ENCODE measurements at places on chromosomes 7 and 10.

- no peak for DNase-seq
Measured at GRCh38 chr7:101650579-101651081, 21.5 kb upstream of the MYL10 start.

- no peak for DNase-seq
Measured at GRCh38 chr10:43076876-43077420, at the start of gene RET. Gene RET, plus strand, starts transcription at chr10:43077069. Its CDS starts 190 bp downstream, at chr10:43077259.

- no peak for DNase-seq
Measured at GRCh38 chr10:5668429-5668828, 2.0 kb upstream of the ASB13 start.

DNA sequence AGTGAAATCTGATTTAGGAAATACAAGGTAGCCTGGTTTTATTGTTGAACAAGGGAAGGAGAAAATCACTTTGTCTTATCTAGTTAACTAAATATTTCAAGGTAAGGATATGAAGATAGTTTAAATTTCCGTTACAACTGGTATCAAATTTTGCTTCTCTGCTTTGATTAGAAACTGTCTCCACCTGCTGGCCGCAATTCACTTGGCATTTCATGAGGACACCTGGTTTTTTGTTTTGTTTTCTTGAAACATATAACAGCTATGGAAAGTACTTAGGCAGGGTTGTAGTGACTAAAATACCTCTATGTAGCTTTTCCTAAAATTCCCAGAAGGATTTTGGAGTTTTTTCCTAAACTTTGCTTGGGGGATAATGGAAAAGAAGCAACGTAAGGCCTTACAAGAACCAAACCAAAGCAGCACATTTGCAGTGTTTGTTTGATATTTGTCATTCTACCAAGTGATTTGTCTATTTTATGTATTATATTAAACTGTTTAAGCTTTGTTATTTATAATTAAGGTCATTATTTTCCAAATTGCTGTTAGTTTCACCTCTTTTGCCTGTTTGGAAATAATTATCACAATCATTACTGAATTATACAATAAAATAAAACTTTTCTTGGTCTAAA lies 73.6 kb downstream of the AHCYL2 start:
- no peak for DNase-seq

GRCh38 chr7:47576866-47577306 lies 5.0 kb downstream of the TNS3 start:
- DNase-seq: no peak

DNA sequence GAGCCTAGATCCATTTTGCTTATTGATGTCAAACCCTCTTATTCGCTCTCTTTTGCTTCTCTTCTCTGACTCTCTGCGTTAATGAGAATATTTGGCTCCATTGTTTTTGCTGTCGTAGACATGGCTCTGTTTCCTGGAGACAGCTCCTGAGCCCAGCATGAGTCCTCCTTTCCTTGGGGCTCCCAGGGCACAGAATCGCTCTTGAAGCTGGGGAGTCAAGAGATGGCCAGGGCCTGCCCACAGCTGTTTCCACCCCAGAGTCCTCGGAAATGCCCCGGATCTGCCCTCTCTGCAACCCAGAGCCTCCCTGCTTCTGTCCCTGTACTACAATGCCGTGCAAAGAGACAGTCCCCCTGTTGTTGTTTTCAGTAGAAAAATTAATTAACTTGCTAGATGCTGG lies 566.7 kb upstream of the FOXK1 start:
- DNase-seq: no peak

GRCh38 chr10:129846991-129847391 lies 117.1 kb downstream of the EBF3 start:
- no peak for DNase-seq

GRCh38 chr7:30226614-30227268 lies 57.7 kb upstream of the ZNRF2 start:
- no peak for DNase-seq

GRCh38 chr10:86500846-86501245 lies 20.7 kb downstream of the WAPL start:
- no peak for DNase-seq

DNA sequence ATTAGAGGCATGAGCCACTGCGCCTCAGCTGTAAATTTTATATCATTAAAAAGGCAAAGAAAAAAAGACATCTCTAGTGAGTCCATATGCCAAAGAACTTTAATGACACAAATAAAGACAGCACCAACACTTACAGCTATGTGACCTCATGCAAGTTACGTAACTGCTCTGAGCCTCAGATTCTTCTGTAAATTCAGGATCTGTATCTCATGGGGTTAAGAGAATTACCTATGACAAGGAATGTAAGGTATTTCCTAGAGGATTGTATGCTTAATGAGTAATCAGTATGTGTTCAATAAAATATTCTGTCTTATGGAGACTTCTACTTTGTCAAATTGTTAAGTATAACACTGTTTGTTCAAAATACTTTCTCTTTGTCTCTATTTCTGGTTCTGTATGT lies 274.0 kb upstream of the GLI3 start:
- DNase-seq: no peak

DNA sequence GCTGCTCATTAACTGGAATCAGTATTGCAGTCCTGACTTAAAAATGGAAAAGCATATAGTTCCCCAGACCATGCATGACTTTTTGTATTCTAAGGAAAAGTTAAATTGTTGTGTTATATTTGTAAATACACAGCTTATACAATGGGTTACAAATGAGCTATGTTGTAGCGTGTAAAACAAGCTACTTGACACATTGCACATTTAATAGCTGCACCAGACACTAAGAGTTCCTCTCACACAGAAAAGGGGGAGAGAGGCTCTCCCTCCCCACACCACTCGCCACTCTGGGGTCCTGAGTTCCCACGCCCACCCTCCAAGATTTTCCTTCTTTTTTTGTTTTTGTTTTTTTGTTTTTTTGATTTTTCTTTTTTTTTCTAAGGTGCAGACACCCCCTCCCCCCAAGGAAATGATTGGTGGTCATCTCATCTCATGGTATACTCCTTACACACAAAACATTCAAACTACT lies 6.3 kb downstream of the KLF6 start:
- no peak for DNase-seq

DNA sequence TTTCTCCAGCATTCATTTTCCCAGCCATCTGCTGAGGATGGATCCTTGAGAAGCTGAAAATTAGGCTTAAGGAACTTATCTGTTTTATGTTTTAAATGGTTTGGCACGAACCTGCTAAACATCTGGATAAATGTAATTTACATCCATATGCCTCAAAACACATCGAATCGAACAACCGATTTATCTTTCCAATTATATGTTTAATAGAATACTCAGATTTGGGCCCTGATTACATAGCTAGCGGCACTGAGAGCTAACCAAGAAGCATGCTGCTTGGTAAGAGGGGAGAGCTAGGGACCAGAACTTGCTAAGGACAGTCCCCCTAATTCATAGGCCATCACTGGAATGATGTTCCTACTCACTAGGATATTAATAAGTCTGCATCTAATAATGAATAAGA lies 144.4 kb downstream of the BUB3 start:
- no peak for DNase-seq

DNA sequence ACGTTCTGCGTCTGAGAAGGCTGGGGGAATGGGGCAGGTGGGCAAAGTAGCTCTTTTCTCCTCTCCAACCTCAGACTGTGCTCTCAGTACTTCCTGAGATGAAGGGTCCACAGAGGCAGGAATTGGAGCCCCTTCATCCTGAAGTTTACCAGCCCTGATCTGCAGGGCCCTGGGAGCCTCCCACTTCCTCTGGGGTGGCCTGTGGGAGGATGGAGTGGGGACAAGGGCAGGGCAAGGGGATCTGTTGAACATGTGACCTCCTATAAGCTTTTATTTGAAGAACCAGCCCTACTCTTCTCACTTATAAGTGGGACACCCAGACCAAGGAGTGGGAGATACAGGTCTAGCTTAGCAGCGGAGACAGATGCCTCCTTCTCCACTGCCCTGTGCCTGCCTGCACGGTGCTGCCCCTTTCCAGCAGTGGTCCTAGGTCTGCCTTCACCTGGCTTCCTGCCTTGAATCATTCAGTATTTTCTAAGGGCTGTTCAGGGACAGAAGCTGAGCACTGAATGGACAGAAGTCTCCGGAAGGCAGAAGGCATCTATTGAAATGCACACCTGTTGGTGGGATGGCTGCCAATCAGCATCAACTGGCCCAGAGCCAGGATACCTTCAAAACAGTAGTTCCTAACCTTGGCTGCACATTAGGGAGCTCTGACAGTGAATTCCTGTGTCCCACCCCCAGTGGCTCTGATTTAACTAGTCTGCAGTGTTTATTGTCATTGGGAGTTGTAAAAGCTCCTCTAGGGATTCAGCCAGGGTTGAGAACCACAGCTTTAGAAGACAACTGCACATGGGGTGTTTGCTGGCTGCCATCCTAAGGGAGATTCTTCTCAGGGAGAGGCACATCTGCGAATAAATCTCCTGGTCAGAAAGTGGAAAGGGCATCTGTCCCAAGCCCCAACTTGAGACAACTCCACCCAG lies 2.7 kb upstream of the ARHGAP22 start:
- no peak for DNase-seq

DNA sequence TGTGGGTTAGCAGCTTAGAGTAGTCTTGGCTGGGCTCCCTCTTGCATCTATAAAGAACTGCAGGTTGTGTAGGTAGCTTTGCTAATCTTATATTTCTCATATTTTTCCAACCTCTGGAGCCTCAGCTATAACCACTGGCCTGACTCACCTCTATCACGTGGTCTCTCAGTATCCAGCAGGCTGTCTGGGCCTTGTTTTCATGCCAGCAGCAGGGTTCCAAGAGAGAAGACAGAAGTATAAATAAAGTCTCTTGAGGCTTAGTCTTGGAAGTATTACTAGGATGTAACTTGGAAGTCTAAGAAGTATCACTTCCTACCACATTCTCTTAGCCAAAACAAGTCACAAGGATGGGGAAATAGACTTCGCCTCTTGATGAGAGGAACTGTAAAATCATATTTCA lies 73.3 kb downstream of the WIPF3 start:
- DNase-seq: no peak

- DNase-seq: no peak
Measured at GRCh38 chr7:127755521-127755920, 103.5 kb downstream of the SND1 start.

DNA sequence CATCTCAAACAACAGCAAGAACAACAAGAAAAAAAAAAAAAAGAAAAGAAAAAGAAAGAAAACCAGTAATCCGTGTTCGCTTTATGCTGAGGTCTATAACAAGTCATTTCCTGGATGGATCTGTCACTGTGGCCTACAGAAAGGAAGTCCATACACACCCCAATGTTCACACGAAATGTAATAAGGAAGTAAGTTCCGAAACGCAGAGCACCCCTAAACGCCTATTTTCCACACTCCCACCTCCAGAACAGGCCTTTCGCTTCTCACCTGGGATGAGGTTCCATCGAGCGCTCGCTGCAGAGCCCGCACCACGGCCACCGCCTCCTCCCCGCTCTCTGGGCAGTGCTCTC lies 735 bp downstream of the ZNF394 start:
- no peak for DNase-seq

GRCh38 chr7:148337246-148337965 lies 253.2 kb upstream of the C7orf33 start:
- DNase-seq: no peak

DNA sequence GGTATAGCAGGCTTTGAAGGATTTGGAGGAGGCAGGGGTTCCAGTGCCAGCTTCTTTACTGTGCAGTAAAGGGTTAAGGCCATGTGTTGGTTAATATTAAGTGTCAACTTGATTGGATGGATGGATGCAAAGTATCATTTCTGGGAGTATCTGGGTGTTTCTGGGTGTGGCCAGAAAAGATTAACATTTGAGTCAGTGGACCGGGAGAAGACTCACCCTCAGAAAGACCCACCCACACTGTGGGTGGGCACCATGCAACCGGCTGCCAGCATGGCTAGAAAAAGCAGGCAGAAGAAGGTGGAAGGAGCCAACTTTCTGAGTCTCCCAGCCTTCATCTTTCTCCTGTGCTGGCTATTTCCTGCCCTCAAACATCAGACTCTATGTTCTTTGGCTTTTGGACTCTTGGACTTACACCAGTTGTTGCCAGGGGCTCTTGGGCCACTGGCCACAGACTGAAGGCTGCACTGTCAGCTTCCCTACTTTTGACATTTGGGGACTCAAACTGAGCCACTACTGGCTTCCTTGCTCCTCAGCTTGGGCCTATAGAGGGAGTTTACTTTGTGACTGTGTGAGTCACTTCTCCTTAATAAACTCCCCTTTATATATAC lies 6.8 kb upstream of the TRUB1 start:
- DNase-seq: no peak

DNA sequence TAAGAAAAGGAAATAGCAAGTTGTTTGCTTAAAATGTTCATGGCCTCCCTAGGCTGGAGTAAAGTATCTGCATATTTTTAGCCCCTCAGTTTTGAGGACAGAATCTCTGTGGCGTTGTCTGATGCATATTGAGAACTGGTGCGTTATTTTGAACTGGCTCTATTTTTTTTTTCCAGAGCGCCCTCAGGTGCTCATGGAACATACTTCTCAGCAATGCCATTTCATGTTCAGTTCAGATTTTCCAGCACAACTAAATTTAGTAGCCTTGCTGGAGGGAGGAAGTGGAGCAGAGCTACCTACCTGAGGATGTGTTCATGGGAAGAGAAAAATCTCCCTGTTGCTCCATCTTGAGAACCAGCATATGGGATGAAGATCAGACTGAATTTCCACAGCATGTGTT lies 870.5 kb downstream of the LRMDA start:
- DNase-seq: no peak

- DNase-seq: no peak
Measured at GRCh38 chr10:88032566-88032965, 169.1 kb downstream of the PTEN start.

GRCh38 chr7:4849390-4849789 lies 12.4 kb downstream of the PAPOLB start:
- DNase-seq: no peak

- DNase-seq: no peak
Measured at GRCh38 chr7:119514326-119514725, 758.6 kb upstream of the KCND2 start.

- peak; percentile 69 for DNase-seq
Measured at GRCh38 chr10:78457804-78458482, 424.3 kb downstream of the RPS24 start.

GRCh38 chr10:133082685-133083421 lies 4.9 kb upstream of the ADGRA1 start:
- no peak for DNase-seq

DNA sequence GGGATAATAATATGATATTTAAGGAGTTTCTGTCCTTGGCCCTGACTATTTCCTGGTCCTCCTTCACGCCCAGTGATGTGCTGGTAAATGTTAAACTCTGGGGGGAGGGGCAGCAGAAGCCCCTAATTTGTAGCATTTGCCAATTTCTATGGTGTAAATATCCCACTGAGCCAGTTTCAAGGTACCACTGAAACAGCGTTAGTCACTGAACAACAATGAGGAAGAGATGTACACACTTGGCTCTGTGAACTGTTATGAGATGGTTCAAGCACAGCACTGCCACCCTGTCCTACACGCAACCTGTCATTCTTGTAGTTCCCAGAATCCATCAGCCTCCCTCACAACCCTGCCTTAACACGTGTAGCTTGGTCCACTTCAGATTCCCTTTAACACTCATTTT lies 39.8 kb downstream of the MET start:
- no peak for DNase-seq

GRCh38 chr7:49324707-49325106 lies 400.4 kb downstream of the CDC14C start:
- no peak for DNase-seq

GRCh38 chr10:35517431-35518181 lies 87.5 kb upstream of the GJD4 start:
- DNase-seq: no peak
